ENCODE measurements at places on chromosomes 4 and X. TPM values are rescaled to one million over a fixed set of nuclear protein-coding genes. Genes with fewer than 3 reads are reported as not detected.

- no peaks in the 10 kb centered on the region for H3K4me1 ChIP-seq
- H3K27ac ChIP-seq = no peak overlapping the region
- H3K36me3 ChIP-seq = no peaks in the 10 kb centered on the region
Measured at GRCh38 chrX:121084903-121085611, 37.6 kb downstream of the GLUD2 start.

DNA sequence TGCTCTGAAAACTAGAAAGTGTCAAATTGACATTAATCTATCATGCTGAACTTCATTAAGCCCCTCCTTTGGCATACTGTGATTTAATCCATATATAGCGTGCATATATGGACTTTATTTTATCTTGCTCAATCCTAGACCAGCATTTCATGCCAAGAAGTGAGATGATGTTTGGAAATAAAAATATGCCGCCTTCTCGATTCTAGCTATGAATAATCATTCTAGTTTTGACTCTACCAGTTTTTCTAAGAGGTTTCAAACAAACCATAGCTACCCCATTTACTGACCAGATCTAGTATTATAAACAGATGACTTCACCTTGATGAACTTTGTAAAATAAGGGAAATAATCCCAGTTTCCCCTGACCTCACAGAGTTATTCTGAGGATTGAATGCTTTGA, 95.0 kb downstream of the ARX start:
- no peak overlapping the region for H3K4me3 ChIP-seq
- H3K27me3 ChIP-seq = no peaks in the 10 kb centered on the region
- peaks cover 15% of the 10 kb centered on the region for H3K36me3 ChIP-seq
- DNase-seq = no peak

DNA sequence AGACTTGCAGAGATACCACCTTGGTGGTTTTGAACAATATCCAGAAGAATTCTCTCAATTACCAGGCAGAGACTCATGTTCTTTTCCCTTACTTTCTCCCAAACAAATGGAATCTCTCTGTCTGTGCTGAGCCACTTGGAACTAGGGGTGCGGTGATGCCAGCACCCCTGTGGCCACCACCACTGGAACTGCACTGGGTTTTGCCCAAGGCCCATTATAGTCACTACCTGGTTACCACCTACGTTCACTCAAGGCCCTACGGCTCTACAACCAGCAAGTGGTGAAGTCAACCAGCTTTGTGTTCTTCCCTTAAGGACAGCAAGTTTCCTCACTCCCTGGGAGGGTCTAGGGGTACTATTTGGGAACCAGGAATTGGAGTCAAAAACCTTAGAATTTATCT, 1183.7 kb downstream of the FSTL5 start:
- no peaks in the 10 kb centered on the region for H3K4me1 ChIP-seq
- no peak overlapping the region for H3K27ac ChIP-seq
- H3K27me3 ChIP-seq = no peaks in the 10 kb centered on the region
- no peaks in the 10 kb centered on the region for H3K36me3 ChIP-seq
- no peak overlapping the region for H3K4me3 ChIP-seq
- no peak for DNase-seq

GRCh38 chr4:90317785-90318184, 190.6 kb downstream of the CCSER1 start:
- no peak overlapping the region for H3K27ac ChIP-seq
- H3K27me3 ChIP-seq = no peaks in the 10 kb centered on the region
- no peaks in the 10 kb centered on the region for H3K4me1 ChIP-seq
- no peaks in the 10 kb centered on the region for H3K36me3 ChIP-seq

DNA sequence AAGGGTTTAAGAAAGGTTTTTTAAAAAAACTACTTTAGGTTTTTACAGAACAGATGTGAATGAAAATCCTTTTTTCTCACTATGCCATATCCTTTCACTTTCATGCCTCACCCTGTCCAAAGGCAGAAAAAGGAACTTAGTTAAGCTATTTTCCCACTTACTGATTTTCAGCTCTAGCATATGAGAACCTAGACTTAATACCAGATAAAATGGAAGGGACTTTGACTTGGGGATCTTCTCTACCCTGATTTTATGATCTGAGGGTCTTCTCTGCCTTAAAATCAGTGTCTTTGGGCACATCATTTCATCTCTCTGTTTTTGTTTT, 42.4 kb downstream of the FNIP2 start:
- no peak overlapping the region for H3K27ac ChIP-seq
- H3K4me3 ChIP-seq = no peak overlapping the region
- no peaks in the 10 kb centered on the region for H3K36me3 ChIP-seq
- H3K27me3 ChIP-seq = no peaks in the 10 kb centered on the region
- DNase-seq = no peak

DNA sequence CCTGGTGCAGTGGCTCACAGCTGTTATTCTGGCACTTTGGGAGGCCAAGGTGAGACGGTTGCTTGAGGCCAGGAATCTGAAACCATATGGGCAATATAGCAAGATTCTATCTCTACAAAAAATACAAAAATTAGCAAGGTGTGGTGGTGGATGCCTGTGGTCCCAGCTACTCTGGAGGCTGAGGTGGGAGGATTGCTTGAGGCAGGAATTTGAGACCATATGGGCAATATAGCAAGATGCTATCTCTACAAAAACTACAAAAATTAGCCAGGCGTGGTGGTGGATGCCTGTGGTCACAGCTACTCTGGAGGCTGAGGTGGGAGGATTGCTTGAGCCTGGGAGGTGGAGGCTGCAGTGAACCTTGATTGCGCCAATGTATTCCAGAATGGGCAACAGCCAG, 2.3 kb downstream of the ADGRG4 start:
- no peak overlapping the region for H3K4me3 ChIP-seq
- H3K27ac ChIP-seq = no peak overlapping the region
- no peaks in the 10 kb centered on the region for H3K36me3 ChIP-seq
- no peak for DNase-seq
- H3K4me1 ChIP-seq = no peaks in the 10 kb centered on the region

DNA sequence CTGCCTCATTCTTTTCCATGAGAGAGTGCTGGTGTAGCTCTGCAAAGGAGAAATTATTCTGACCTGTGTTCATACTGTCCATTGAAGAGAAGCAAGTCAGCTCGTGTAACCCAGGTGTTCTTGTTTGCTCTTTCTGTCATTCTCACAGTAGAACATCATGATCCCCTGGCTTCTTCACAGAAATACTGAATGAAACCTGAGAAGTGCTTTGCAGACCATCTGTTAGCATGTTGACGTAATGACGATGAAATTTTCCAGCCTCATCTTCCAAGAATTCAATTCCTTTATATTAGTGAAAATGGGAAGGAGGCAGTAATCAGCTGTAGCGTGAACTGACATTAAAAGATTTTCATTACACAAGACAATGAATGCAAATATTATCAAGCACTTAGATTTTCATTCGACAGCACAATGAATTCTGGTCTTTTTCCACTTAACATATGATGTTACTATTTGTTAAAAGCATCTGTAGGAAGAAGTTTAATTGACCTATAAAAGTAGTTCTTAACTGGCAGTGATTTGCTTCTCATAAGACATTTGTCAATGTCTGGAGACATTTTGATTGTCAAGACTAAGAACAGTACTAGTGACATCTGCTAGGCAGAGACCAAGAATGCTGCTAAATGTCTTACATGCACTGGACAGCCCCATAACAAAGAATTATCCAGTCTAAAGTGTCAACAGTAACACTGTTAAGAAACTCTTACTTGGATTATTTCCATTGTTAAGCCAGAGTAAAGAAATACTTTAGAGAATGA, 246.3 kb downstream of the BANK1 start:
- H3K4me1 ChIP-seq = no peaks in the 10 kb centered on the region
- H3K27me3 ChIP-seq = no peaks in the 10 kb centered on the region
- H3K36me3 ChIP-seq = no peaks in the 10 kb centered on the region

GABRG1 gene
- not detected for total RNA-seq

- DNase-seq = no peak
- H3K36me3 ChIP-seq = no peaks in the 10 kb centered on the region
- H3K27me3 ChIP-seq = peaks cover 2% of the 10 kb centered on the region
- H3K27ac ChIP-seq = no peak overlapping the region
- H3K4me1 ChIP-seq = no peaks in the 10 kb centered on the region
Measured at GRCh38 chrX:136097871-136098805, 49.2 kb upstream of the FHL1 start.

DNA sequence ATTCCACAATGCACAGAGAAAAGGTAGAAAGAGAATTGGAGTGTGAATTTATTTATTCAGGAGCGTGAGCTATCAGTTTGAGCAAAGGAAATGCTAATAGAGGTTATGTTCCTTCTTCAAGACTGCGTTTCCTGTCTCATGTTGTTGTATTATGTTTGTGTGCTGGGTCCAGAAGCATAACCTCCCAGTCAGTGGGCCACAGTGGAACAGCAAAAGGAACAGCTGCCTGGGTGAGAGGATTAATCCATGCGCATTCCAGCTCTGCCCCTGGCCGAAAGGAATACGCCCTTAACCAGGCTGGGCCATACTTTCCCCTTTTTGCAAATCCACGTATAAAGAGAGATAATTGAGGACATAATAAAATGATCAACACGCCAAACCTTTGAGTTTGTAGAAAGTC, 32.4 kb upstream of the ARX start:
- no peaks in the 10 kb centered on the region for H3K36me3 ChIP-seq
- no peak for DNase-seq
- H3K4me1 ChIP-seq = peaks cover 8% of the 10 kb centered on the region

BTK gene
- not detected for total RNA-seq

FGA gene
- total RNA-seq = not detected

DNA sequence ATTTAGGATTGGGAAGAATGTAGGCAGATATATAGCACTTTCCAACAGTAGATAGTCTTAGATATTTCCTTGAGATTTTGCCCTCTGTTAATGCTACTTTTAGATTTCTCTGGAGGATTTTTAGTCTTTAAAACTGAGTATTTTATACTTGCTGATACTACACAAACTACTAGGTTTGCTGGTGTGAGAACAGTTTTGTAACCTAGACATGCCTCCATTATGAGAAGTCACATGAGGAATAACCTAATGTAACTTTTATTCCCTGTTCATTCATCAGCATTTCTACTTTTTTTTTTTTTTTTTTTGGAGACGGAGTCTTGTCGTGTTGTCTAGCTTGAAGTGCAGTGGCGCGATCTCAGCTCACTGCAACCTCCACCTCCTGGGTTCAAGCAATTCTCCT, 137.2 kb downstream of the RAPGEF2 start:
- no peak for DNase-seq
- H3K4me1 ChIP-seq = no peaks in the 10 kb centered on the region
- no peaks in the 10 kb centered on the region for H3K27me3 ChIP-seq

DNA sequence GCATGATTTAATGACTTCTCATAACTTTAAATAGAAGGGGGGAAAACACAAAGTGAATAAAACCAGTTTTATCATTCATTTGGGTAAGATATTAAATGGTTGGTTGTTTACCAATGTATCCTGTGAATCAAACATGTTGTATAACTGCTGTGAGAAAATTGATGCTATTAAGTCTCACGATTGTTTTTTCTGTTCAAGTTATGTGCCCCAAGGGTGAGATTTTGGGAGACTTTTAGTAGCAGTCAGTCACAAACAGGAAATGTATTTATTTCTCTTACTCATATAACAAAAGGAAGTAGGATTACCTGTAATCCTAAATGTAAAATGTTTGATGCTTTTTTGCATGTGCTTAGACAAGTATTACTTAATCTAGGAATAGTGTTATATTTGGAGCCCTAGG, 39.2 kb downstream of the MTHFD2L start:
- DNase-seq = no peak
- no peaks in the 10 kb centered on the region for H3K27me3 ChIP-seq
- peaks cover 2% of the 10 kb centered on the region for H3K4me1 ChIP-seq
- H3K4me3 ChIP-seq = no peak overlapping the region
- no peaks in the 10 kb centered on the region for H3K36me3 ChIP-seq

- DNase-seq = no peak
- H3K4me3 ChIP-seq = no peak overlapping the region
- no peak overlapping the region for H3K27ac ChIP-seq
- no peaks in the 10 kb centered on the region for H3K36me3 ChIP-seq
Measured at GRCh38 chr4:180617196-180617595, 1626.0 kb upstream of the TENM3 start.

- no peak for DNase-seq
- H3K36me3 ChIP-seq = no peaks in the 10 kb centered on the region
- H3K4me1 ChIP-seq = peaks cover 24% of the 10 kb centered on the region
- H3K27ac ChIP-seq = no peak overlapping the region
- no peak overlapping the region for H3K4me3 ChIP-seq
- H3K27me3 ChIP-seq = peaks cover 30% of the 10 kb centered on the region
Measured at GRCh38 chr4:7172508-7172907, 19.8 kb upstream of the SORCS2 start.

ASB11 gene
- not detected for total RNA-seq

PDE5A gene
- total RNA-seq = 0.13 TPM

DNA sequence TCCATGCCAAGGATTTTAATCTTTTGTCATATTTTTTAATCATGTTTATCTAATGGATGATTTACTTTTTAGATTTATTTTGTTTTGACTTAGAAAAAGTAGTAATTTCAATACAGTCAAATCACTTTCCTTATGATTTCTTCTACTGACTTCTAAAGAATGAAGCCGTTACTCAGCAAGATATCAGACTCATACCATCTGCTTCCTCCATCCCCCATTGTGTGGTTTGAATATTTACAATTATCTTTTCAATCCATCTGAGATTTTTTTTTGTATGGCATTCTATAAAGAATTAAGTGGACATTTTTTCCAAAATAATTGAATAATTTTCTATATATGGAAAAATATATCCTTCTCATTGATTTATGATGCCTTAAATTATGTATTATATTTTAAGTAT, 565.4 kb upstream of the ATOH1 start:
- no peak for DNase-seq
- H3K27me3 ChIP-seq = no peaks in the 10 kb centered on the region
- no peaks in the 10 kb centered on the region for H3K4me1 ChIP-seq
- H3K36me3 ChIP-seq = no peaks in the 10 kb centered on the region

MAGEC3 gene
- not detected for total RNA-seq

TBX22 gene
- not detected for total RNA-seq

KLB gene
- total RNA-seq = not detected

DNA sequence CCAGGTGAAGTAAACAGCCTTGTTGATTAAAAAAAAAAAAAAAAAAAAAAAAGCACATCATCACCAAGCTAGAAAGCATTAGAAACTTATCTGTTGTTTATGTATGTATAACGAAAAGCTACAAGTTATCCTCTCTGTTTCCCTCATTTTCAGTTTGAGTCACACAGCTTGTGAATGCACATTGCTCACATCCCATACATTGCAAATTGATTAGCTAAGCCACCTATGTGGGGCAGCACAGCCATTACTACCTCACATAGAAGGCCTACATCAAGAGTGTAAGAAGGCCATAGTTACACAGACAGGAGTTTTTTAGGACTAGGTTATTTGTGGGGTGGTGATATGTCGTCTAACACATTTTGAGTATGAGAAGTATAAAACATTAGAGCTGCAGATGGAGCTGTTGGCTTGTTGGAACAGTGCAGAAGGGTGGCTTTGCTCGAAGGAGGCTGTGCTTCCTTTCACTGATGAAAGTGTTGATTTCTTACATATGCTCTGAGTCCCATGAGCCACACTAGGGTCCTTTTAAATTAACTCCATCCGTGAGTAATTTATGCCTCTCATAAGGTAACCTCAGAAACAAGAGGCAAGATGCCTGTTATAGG, 431.6 kb downstream of the GABRG1 start:
- H3K27ac ChIP-seq = no peak overlapping the region
- H3K4me1 ChIP-seq = no peaks in the 10 kb centered on the region
